ENCODE measurements at places on chromosomes 3 and 15.
A peak's percentile ranks its signal among the peaks of the same experiment; 100 is the strongest.

GRCh38 chr3:107283948-107284347 is 93.3 kb upstream of the CCDC54 start:
- DNase-seq: no peak

GRCh38 chr3:4633078-4634004 is 140.2 kb downstream of the ITPR1 start:
- DNase-seq: peak; percentile 51

DNA sequence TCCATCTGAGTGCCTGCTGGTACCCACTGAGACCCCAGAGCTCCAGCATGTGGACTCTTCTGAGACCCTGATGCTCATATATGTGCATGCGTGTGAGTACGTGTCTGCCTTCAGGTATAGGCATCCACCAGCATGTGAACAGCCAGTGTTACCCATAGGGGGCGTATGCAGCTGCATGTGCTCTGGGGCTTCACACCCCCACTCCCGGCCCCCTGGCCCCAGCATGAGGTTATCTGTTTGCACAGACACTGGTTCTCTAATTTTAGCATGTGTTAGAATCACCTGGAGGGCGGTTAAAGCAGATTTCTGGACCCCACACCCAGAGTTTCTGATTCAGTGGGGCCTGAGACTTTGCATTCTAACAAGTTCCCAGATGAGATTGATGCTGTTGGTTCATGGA is 824 bp upstream of the CILP start:
- peak; percentile 32 for DNase-seq

GRCh38 chr3:196047391-196048030 is 34.4 kb downstream of the TFRC start:
- DNase-seq: no peak

DNA sequence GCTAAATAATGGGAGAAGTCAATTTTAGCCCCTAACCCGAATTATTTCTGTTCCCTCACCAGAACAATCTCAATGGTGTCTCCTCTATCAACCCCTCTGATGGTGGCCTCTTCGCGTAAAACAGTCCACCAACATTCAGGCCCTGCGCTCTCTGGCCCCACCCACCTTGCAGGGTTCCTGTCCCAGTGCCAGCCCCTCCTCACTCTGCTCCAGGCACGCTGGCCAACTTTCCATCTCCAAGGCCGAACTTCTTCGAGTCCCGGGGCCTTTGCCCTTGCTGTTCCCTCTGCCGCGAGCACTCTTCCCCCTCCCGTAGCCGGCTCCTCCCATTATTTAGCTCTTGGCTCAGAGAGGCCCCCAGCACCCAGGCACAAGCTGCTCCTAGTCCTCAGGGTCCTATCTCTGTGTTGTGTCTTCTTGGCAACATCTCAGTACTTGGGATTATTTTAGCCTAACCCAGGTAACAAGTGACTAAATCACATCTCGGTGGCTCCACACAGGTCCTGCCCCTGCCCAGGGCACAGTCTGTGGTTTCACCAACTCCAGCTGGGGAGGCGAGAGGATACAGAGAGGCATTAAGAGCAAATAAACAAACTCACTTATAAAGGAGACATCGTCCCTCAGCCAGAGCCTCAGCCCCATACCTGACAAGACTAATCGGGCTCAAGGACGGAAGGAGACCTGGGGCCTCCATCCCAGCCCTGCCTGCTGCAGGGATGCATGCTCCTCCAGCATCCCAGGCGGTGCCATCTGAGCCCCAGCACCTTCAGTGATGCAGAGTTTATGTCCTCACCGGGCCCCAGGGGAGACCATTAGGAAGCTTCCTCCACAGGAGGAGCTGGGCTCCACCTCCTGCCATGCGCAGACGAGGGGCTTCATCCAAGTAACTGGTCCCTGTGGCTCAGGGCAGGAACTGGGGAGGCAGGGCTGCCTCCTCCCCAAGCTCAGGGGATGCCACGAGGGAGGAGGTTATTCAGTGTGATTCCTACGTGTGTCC is 19.7 kb upstream of the IQSEC1 start:
- DNase-seq: no peak

GRCh38 chr3:60746695-60747416 is 504.4 kb downstream of the FHIT start:
- no peak for DNase-seq

GRCh38 chr15:34582461-34583371 is 735 bp downstream of the GOLGA8B start:
- peak; percentile 46 for DNase-seq

DNA sequence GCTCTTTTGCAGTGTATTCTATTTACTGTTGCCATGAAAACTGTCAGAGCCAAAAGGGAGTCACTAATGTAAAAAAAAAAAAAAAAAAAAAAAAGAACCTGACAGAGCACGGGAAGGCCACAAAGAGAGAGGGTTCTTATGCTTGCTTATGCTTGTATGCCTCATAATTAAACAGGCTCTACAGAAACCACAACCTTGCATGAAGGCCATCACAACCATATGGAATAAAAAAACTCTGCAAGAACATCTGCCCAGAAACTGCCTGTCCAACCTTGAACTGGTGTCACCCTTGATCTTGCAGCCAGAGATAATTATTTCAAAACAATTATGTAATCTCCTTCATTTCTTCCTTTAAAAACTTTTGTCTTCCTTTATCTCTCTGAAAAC is 50.1 kb downstream of the CFAP20DC start:
- no peak for DNase-seq

DNA sequence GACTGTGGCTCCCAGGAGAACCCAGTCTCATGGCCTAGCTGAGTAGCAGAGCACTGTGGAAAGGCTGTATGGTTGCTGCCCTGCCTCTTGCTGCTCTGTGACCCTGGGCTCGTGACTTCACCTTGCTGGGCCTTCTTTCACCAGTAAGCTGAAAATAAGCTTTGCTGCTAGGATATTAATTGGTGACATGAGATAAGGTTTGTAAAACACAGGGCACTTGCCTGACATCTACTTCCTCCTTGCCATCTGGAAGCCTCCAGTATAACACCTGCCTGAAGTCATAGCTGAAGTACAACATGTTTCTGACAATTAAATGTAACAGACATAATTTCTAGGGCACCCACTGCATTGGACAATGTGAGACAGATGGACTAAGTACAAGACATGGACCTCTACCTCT is 53.6 kb downstream of the CLEC3B start:
- no peak for DNase-seq

DNA sequence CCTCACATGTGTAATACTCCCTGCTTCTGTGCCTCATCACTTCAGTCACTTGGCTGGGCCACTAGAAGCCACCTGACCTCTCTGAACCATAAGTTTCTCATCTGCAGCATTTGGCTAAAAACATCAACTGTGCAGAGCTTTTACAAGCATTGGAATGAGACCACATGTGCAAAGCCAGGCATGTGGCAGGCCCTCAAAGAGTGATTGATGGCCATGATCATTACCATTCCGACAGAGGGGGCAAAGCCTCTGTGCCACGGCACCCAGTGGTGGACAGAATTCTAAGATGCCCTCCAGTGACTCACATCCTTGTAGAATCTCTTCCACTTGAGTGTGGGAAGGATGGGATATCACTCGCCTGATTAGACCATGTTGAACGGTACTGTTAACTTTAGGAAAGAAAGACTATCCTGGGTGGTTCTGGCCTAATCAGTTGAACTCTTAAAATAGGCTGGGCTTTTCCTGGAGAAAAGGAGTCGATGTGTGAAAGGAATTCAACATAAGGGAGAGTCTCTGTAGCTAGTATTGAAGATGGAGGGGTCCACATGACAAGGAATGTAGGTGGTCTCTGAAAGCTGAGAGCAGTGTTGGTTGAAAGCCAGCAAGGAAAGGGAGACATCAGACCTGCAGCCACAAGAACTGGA is 13.5 kb downstream of the CDCP1 start:
- peak; percentile 58 for DNase-seq

- peak; percentile 42 for DNase-seq
Observed at GRCh38 chr15:80403712-80404056, 498 bp upstream of the ARNT2 start.

DNA sequence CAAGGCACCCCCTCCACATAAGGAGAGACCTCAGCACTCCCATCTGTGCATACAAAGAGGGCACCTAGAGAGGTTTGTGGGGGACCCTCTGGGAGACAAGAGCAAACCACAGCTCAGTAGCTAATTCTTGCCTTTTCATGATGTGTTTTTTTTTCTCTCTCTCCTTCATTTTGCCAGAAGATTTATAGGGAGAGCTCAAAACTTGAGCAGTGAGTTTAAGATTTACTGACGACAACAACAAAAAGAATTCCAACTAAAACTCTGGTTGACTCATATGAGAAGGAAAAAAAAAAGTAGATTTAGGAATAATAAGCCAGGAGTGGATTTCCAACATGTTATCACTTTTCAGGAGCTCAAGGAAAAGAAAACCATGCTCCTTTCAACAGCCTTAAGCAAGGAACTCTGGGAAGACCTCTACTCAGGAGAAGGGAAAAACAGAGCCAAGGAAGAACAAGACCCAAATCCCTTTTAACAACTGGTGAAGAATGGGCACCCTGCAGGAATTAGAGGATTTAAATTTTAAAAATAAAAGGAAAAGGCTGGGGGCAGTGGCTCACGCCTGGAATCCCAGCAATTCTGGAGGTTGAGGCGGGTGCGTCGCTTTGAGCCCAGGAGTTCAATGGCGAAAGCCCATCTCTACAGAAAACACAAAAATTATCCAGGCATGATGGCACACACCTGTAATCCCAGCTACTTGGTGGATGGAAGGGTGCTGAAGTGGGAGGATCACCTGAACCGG is 58.2 kb upstream of the RAD18 start:
- no peak for DNase-seq

GRCh38 chr3:179961703-179962078 is 75.0 kb downstream of the PEX5L start:
- no peak for DNase-seq

GRCh38 chr15:77029166-77030047 is 34.5 kb downstream of the PSTPIP1 start:
- DNase-seq: no peak

DNA sequence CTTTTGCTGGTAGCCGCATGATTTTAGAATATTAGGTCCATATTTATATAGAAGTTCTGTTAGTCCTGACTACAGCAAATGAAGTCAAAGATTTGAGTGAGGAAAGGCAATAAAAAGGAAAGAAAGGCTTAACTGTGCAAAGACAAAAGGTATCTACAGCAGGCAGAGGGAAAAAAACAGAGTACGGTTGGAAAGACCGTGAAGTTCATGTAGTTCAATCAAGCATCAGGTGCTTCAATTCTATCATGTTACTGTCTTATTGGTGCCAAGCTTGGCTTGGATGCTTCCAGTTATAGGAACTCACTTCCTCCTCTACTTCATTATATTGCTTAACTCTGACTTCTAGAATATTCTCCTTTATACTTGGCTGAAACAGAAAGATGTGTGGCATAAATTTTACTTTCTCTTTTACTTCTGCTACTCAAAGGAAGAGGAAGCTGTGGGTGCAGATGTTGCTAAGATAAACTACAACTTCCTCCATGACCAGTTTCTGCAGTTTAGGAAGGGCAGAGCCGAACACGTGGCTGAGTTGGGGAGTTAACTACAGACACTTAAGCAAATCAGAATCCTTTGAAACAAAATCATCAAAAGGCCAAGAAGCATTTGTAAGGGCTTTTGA is 72.6 kb upstream of the ZBED2 start:
- no peak for DNase-seq

DNA sequence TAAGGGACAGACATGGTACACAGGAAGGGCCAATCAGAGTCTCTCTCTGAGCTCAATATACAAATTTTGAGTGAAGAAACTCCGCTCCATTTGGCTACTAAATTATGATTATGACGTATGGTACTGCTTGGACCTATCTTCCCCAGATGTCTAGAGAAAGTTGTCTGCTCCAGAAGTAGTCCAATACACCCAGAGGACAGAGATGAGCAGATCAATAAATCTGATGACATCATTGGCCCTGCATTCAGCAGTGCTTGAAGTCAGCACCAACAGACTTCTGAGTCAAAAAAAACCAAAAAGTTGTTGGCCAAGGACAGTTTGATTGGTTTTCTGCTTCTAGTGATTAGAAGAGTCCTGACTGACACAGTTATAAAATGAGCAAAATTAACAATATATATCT is 19.9 kb upstream of the ARHGEF26 start:
- DNase-seq: no peak

- no peak for DNase-seq
Observed at GRCh38 chr3:30344288-30344687, 262.1 kb upstream of the TGFBR2 start.

DNA sequence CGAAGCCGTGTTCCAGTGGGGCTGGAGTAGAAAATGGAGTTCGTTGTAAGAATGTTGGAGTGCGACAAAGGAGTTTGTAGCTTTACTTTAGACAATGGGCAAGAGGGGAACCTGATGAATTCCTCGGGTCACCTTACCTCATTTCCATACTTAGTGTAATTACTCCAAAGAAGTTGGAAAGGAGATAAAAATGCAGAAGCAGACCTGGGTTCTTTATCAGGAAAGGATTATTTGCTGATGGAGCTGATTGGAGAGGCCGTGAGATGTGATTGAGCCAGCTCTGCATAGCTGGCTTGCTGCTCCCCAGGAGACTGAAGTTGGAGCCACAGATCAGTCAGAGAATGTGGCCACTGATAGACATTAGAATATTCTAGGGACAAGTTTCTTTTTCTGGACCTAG is 33.4 kb upstream of the TBL1XR1 start:
- DNase-seq: no peak

- DNase-seq: no peak
Observed at GRCh38 chr15:63729115-63729884, 104.4 kb downstream of the HERC1 start.

DNA sequence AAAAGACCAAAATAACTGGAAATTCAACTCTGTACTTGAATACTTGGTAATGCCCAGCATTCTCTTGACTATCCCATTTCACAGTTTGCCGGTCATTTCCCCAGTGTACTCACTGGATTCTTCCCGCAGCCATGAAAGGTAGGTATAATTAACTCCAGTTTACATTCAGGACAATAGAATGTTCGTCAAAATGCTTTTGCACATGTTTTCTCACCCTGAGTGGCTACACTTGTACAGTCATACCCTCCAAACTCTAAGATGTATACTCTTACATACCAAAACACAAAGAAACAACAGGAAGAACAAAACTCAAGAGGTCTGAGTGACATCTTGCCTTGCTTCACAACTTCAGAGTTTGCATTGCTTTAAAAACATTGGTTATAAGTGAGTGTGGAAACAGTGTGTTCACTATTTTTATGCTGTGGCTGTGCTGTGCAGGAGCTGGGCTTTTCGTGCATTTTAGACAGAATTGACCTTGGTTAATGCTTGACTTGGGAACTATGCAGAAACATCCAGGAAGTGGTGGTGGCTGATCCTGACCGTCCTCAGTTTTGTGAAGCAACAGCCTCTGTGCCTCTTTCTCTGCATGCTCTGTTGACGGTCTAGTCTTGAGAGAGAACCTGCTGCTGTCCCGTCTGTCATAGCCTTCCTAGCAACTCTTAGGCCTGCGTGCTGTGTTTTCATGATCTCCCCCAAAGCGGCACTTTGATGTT is 90.5 kb downstream of the IGF1R start:
- peak; percentile 71 for DNase-seq

Data from ACHN (cell line).